ENCODE measurements at places on chromosomes 3 and 15.

GRCh38 chr3:155602307-155602706, 142.6 kb downstream of the PLCH1 start:
- no peak for DNase-seq

- no peak for DNase-seq
These were observed 755.5 kb upstream of the SEMA6D start for GRCh38 chr15:46961795-46962194.

GRCh38 chr3:195410546-195410945, 32.3 kb downstream of the ACAP2 start:
- DNase-seq: no peak

GRCh38 chr3:43343185-43343584, 56.8 kb downstream of the SNRK start:
- no peak for DNase-seq

- DNase-seq: no peak
These were observed 300.5 kb upstream of the ALCAM start for GRCh38 chr3:105065895-105066839.

DNA sequence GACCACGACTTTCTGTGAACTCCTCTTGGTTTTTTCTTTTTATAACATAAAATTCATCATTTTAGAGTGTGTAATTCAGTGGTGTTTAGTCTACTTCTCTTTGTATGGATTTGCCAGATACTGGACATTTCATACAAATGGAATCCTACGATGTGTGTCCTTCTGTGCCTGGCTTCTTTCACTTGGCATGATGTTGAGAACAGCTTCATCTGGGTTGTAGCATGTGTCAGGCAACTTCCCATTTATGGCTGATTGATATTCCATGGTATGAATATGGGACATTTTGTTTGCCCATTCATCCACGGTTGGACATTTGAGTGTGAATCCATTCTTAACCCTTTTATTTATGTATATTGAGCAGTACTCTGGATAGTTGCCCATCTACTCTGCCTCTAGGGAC, 82.7 kb upstream of the KLF13 start:
- DNase-seq: no peak

DNA sequence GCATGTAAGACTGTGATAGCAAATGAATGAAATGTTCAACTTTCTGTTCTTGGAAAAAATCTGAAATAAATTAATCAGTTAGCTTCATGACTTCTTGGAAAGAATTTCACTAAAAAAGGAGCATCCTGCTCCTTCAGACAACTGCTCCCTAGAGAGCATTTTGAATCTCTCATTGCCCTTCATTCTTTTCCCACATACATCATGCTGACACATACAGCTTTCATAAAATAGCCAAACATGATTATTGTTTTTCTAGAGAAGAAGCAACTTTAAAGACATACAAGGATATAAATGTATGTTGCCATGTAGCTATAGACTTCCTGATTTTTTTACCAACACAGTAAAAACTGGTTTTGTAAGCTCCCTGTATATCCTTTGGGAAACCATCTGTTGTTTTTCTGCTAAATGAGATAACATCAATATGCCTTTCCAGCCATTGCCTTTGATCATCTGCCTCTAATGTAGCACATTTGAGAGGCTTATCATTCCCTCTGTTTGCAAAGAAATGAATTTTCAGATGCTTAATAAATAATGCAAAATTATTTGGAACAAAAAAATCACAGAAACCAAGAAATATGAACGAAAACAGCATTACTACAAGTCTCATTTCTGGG, 248.2 kb upstream of the GPR149 start:
- no peak for DNase-seq

DNA sequence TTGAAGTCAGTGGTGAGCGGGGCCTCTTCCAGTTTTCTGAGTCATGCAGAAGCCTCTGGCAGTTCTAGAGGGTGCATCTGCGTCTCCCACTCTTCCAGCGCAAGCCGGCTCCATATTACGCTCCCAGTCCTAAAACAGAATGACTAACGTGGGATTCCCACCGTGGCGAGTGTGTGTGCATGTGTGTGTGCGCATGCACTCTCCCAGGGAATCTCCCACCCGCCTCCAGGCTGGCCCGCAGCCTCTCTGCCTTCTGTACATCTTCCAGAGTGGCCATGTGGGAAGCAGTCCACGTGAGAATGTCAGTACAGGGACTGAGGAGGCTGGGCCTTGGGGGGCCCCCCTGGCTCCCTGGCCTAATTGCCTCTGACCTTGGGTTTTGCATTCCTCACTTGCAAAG, 87.7 kb downstream of the LSM3 start:
- no peak for DNase-seq

- DNase-seq: no peak
These were observed 308.3 kb downstream of the MAGI1 start for GRCh38 chr3:65730449-65730848.

GRCh38 chr15:39265261-39265660, 315.6 kb upstream of the THBS1 start:
- DNase-seq: no peak

- no peak for DNase-seq
These were observed 18.8 kb downstream of the APH1B start for GRCh38 chr15:63296195-63296594.

DNA sequence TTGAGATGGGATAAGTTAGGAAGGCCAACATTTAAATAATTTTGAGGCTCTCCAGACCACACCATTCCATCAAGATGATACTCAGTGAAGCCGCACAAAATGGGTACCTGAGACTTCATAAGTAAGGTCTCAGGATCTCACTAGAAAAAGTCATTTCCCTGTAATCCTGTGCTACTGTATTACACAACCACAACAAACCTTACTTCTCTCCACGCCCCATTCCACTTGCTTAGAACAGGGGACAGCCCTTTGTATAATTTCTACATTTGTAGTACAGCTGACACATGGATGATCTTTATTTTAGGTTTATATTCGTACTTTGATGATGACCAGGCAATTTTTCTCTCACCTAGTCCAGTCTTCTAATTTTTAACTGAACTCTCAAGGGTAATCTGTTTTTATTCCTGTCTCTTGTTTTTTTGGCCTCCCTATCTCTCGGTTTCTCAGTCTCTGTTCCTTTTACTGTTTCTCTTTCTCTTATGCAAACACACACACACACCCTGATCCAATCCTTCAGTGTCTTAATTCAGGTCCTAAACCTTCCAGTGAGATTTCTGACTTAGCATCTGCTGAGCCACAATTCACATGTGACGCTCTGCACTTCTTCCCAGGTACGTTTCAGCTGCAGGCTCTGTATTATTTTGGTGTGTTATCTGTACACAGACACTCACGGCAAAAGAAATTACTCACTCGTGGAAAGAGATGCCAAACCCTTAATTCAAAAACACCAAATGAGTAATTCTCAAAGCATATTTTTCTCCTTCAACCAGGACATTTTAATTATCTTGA, 223.2 kb upstream of the THBS1 start:
- DNase-seq: no peak

- no peak for DNase-seq
These were observed 2.4 kb downstream of the CHCHD4 start for GRCh38 chr3:14122301-14122700.

DNA sequence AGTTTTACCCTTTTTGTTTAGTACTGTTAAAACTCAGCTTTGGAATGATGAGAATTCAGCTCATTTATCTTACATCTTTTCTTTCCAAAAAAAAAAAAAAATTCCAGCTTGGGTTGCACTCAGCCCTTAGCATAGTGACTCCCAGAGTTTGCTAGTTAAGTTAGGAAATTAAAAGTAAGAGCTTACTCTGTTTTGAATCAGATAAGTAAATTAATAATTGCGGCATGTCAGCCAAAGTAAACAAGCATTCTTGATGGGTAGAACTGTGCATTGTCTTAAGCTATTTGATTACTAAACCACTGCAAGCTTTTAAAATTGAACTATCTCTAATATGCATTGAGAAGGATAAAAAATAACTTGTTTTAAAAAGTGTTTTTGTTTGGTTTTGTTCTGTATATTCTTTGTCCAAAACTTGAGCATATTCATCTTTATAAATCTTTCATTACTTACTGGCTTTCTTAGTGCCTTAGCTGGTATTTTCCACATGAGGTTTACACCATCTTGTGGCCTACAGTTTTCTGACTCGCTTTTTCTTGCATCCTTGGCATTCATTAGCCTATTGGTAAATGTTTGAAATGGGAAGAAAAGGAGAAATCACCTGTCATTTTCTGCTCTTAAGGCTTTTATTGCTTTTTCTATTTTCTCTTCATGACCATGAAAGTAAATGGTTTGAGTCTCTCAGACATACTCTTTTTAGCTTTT, 107.6 kb downstream of the FILIP1L start:
- no peak for DNase-seq

DNA sequence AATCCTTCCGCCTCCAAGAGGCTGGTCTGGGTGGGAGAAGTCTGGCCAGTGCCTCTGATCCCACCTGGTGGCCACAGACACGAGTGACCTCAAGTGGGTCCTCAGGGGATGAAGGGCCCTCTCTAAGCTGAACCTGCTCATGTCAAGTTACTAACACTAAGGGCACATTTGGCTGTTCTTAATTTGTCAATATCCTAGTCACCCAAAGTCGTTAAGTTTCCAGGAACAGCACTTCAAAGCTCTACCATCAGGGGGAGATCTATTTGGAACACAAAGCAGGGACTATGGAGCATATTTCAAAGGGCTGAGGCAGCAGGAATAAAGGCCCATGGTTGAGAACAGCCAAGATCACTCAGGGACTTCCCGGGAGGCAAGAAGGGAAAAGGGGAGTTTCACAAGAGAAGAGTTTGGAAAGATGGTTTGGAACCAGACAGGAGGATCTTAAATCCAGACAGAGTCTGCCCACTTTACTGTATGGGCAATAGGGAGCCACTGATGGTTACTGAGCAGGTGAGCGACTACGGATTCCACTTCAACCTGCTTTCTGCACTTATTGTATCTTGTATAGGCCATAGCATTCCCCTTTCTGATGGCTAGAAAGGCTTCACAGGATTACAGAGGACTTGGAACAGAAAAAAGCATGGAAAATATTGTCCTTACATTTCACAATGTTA, 13.7 kb downstream of the OXTR start:
- no peak for DNase-seq

- no peak for DNase-seq
These were observed 464.3 kb upstream of the WNT5A start for GRCh38 chr3:55951388-55951787.

- no peak for DNase-seq
These were observed 6.0 kb downstream of the ADCY5 start for GRCh38 chr3:123442908-123443307.

DNA sequence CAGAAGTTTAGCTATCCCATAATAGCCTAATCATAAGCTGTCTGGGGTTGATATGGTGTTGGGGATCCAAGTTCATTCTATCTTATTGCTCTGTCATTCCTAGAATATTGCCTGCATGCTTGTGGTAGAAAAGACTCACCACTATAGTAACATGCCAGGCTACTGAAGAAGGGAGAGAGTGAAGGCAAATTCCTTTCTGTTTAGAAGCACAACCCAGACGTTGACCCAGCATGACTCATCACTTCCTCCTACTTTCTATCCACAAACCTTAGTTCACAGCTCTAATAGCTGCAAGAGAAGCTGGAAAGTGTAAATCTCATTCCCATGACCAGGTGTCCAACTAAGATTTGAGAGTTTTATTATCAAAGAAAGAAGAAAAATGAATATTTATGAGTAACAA, 57.8 kb upstream of the NMD3 start:
- DNase-seq: no peak

DNA sequence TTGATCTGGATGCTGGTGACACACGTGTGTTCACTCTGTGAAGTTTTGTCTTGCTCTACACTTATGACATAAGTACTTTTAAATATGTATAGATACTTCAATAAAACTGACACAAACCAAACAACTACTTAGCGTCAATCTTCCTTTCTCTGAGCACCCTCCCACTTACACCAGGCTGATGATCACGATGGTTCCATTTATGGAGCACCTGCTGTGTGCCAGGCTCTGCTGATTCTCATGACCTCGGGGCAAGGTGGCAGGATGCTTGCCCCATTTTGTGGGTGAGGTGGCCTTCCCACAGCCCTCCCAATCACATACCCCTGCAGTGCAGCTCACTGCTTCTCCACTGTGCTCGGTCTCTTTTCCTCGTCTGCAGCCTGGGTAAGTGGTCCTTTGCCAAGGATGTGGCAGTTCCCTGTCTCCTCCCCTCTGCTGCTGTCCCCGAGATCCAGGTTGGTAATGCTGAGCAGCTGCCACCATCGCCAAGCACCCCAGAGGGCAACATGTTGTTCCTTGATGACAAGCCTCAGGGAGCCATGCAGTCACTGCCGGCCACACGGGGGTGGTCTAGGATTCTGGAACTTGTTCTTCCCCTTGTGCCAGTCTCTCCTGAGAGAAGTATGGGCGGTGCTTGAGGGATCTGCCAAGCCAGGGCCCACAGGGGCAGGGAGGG, 20.6 kb upstream of the ADCY5 start:
- no peak for DNase-seq

DNA sequence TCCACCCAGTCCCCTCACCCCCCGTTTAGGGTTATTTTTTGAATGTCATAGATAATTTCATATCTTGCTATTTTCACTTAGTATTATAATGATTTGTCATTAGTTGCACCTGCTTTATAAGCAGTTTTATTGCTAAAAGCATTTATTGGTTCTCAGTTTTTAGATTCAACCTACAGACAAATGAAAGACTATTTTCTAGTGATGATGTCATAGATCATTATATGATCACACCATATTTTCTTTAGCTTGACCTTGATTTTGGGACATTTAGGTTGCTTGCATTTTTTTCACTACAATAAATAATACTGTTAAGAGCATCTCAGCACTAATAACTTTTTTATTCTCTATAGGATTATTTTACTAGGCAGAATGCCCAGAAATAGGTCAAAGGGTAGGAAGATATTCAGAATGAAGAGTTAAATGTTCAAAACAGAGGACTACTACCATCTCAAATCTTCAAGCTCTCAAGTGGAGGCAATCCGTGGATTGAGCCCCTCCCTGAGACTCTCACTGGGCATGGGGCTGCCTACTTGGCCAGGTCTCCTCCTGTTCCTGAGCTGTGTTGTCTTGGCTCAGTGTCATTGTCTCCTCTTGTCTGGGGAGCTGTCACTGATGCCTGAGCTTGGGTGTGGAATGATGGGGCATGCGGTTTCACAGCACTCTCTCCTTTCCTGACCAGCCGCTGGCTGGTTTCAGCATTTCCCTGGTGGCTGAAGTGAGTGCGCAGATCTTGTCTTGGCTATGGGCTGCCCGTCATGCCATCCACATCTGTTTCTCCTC, 28.4 kb downstream of the CHCHD6 start:
- no peak for DNase-seq

GRCh38 chr3:188830893-188831292, 340.9 kb upstream of the TPRG1 start:
- no peak for DNase-seq

DNA sequence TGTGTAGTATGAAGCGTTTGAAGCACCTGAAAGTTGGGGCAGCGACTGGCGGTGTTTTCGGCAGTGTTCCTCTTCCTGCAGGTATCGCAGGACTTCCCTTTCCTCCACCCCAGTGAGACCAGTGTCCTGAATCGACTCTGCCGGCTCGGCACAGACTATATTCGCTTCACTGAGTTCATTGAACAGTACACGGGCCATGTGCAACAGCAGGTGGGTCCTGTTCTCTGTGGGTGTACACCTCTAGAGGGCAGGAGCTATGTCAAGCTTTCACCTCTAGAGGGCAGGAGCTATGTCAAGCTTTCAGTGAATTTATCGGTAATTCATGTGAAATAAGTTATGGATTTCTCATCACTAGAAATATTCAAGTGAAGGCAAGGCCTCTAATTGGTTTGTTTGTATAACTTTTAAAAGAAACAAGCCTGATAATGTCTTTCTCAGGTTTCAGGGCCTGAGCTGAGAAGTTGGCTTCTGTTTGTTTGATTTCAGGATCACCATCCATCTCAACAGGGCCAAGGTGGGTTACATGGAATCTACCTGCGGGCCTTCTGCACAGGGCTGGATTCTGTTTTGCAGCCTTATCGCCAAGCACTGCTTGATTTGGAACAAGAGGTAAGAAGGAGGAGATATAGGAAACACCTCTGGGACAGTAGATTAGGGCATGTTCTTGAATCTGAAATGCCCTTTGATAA, 5.3 kb downstream of the TUBGCP4 start:
- no peak for DNase-seq
